Aortic smooth muscle cell (primary cell): ENCODE measurements at places on chromosomes 7 and 10. TPM values are rescaled to one million over a fixed set of nuclear protein-coding genes. Genes with fewer than 3 reads are reported as not detected.

FGL2 gene
- 616 and 760 TPM in 2 replicates for total RNA-seq

OGDHL gene
- total RNA-seq = 0.26 and 0.68 TPM in 2 replicates

ELFN1 gene
- total RNA-seq = under 0.01 and 0.06 TPM in 2 replicates

PDCD11 gene
- total RNA-seq = 23.6 and 31.7 TPM in 2 replicates

SPDYE8 gene
- total RNA-seq = not detected in 2 replicates

SLC26A5 gene
- total RNA-seq = not detected in 2 replicates

LIPF gene
- not detected in 2 replicates for total RNA-seq

CUBN gene
- total RNA-seq = 2.2 and 2.4 TPM in 2 replicates

PTPRZ1 gene
- total RNA-seq = 0.12 TPM in 1 of 2 replicates, not detected in the other

NANOS1 gene
- total RNA-seq = 1.1 and 1.2 TPM in 2 replicates

CPED1 gene
- 94.2 and 162 TPM in 2 replicates for total RNA-seq

AKR1C4 gene
- total RNA-seq = not detected in 2 replicates

DDC gene
- not detected in 2 replicates for total RNA-seq

CNOT4 gene
- 10.3 and 12.1 TPM in 2 replicates for total RNA-seq

LRRD1 gene
- 0.12 and 0.13 TPM in 2 replicates for total RNA-seq

ANKRD30A gene
- not detected in 2 replicates for total RNA-seq
